Renal cortex interstitium (tissue), 15 donors: ENCODE measurements at places on chromosomes 3 and 15.

GRCh38 chr3:125150525-125151441, 61.8 kb downstream of the SLC12A8 start:
- no peak for DNase-seq

DNA sequence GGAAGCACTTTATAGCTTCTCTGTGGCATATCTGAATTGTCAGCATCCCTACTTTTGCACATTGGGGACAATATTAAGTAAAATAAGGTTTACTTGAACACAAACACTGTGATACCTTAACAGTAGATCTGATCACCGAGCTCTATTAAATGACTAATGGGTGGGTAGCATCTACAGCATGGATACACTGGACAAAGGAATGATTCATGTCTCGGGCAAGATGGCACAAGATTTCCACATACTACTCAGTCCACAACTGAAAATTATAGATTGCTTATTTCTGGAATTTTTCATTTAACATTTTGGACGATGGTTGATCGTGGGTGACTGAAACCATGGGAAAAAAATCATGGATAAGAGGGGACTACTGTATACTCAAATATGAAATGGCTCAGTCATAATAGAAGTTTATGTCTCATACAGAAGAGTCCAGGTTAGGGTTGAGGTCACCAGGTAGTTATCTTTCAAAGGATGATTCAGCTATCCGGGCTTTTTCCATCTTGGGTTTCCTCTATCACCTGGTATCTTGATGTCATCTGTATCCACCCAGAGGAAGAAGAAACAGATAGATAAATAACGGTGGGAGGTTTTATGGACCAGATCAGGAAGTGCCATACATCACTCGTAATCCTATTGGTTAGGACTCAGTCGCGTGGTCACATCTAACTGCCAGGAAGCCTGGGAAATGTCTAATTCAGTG, 320.0 kb upstream of the RARB start:
- DNase-seq, result no peak

- no peak for DNase-seq
Observed at GRCh38 chr3:16084887-16085286, 89.6 kb upstream of the GALNT15 start.

- DNase-seq, result no peak
Observed at GRCh38 chr3:111669926-111670630, 74.9 kb upstream of the ZBED2 start.

DNA sequence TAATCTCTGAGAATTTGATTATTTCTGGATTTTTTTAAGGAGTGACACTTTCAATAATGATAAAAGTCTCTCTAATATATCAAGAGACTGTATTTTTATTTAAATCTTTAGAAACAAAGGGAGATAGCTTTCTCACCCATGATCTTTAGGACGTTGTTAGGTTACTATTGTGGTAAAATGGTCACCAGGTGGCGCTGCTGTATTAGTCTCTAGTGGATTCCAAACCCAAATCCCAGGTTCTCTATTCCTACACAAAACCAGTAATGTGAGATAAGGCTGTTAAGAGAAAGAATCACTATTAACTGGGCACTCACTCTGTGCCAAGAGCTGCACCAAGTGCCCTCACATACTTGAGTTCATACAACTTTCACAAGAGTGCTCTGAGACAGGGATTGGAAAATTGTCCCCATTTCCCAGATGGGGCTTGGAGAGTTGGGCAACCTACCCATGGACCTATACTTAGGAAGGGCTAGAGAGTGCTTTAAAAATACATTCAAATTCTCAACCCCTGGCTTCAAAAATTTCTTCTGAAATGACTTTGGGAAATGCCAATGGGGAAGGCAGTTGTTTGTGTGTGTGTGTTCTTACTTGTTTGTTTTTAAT, 593.4 kb upstream of the TGFBR2 start:
- DNase-seq, result peak; percentile 63

DNA sequence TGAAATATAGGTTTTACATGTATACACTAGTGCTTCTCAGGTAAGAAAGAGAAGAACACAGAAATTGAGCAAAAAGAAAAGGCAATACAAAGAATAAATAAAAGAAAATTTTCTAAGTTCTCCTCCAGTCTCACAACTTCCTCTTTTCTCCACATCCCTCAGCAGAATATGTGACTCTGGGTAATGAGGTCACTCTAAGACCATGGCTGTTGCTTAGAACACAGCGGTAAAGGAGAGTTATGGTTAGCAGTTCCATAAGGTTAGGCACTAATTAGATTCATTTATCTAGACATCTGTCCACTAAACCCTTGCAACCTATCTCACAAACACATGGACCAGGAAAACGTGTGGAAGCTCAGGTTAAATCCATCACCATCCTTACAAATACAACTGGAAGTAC, 47.9 kb downstream of the IGSF11 start:
- no peak for DNase-seq
